Type B pancreatic cell (in vitro differentiated cells): ENCODE measurements at places on chromosomes 2 and 18. TPM values are rescaled to one million over a fixed set of nuclear protein-coding genes. Genes with fewer than 3 reads are reported as not detected.
A peak's percentile ranks its signal among the peaks of the same experiment; 100 is the strongest.

- peaks cover 21% of the 10 kb centered on the region for H3K4me1 ChIP-seq
- no peak overlapping the region for H3K4me3 ChIP-seq
- no peak for DNase-seq
These were observed 68.5 kb downstream of the SUMO1 start for GRCh38 chr2:202169832-202170424.

DNA sequence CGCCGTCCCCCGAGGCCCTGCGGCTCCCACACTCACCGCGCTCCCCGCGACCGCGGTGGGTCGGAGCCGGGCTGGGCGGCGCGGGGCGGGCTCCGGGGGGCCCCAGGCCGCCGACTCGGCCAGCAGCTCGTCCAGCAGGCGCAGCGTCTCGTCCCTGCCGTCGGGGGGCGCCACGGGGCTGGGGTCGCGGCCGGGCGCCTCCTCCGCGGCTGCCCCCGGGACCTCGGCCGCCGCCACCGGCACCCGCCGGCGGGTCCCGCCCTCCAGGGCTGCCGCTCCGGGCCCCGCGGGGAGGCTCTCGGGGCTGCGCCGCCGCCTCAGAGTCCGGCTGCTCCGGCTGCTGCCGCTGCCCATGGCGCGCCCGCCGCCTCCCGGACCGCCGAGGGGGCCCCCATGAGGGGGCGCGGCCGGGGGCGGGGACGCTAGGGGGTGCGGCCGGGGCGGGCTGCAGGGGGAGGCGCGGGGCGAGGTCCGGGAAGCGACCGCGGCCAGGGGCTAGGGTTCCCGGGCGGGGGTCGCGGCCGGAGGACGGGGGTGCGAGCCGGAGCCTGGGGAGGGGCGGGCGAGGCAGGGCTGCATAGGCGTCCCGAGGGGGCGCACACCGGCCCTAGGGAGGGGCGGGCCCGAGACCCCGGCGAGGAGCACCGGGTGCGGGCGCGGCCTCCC lies at the start of gene CYS1:
Gene CYS1, minus strand, starts transcription at position 542 of the 666 bp plus-strand sequence. Its CDS starts 188 bp downstream, at position 354.
- peak within 1 kb of the TSS; percentile 84 for H3K4me3 ChIP-seq
- peaks cover 85% of the 10 kb centered on the region for H3K27me3 ChIP-seq
- H3K36me3 ChIP-seq = no peaks in the 10 kb centered on the region
- H3K4me1 ChIP-seq = peaks cover 18% of the 10 kb centered on the region
- H3K27ac ChIP-seq = peak within 1 kb of the TSS; percentile 46
- DNase-seq = no peak

GRCh38 chr2:62363166-62363565 lies 142.8 kb downstream of the TMEM17 start:
- no peak overlapping the region for H3K4me3 ChIP-seq
- peak overlapping the region; percentile 57 for H3K27ac ChIP-seq
- no peak for DNase-seq
- peaks cover 9% of the 10 kb centered on the region for H3K4me1 ChIP-seq

DNA sequence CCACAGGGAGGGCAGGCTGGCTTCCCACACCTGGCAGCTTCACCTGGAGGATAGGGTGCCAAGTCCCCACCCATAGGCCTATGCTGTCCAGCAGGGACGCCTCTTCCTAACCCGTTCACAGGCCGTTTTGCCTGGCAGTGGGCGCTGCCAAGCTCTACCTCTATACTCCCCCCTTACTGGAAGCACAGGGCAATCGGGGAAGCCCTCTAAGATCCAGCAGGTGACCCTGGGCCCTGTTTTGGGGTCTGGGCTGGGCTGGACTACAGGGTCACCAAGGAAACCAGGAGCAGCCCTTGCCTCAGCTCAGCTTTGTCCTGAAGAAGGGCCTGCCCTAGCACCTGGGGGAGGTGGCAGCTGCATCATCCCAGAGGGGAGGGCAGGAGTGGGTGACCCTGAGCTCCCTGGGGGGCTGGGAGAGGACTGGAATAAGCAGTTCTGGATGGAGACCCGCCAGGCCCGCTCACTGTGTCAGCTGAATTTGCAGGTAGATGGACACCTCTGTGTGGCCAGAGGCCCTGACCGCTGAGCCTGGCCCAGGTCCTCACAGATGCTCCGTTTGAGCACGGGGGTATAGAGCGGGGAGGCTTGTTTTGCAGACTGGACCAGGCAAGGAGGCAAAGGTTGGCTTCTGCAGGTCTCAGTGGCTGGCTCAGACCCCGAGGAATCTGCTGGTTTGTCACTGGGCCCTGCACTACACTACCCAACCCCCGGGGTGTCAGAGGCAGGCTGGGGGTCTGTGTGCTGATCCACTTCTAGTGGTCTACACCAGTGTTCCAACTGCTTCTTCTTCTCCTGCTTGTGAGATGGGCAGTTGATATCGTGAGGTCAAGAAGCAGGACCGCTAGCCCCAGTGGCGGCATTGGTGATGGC lies 163.1 kb downstream of the ASB1 start:
- no peak overlapping the region for H3K27ac ChIP-seq
- DNase-seq = no peak
- H3K36me3 ChIP-seq = no peaks in the 10 kb centered on the region
- H3K4me1 ChIP-seq = no peaks in the 10 kb centered on the region
- no peak overlapping the region for H3K4me3 ChIP-seq

Gene EML6
- total RNA-seq = 6.0 and 8.1 TPM in 2 replicates

Gene SPP2
- total RNA-seq = not detected in 2 replicates

Gene PPP1R1C
- total RNA-seq = 1.4 and 7.4 TPM in 2 replicates

Gene SPATA3
- not detected in 2 replicates for total RNA-seq

Gene POTEE
- total RNA-seq = 1.8 and 3.8 TPM in 2 replicates

Gene TSPYL6
- not detected in 2 replicates for total RNA-seq
